Stimulated activated CD4-positive, alpha-beta T cell treated with anti-CD3 and anti-CD28 coated beads, Interleukin-4, amount 100 ng/mL, for 1 hour (primary cell): ENCODE measurements at places on chromosomes 12 and 14.

GRCh38 chr12:67690656-67691055 lies 42.1 kb downstream of the DYRK2 start:
- DNase-seq = no peak

GRCh38 chr14:72742118-72742837 lies 151.6 kb downstream of the DPF3 start:
- no peak for DNase-seq

GRCh38 chr12:105927564-105927963 lies 211.2 kb downstream of the NUAK1 start:
- no peak for DNase-seq

DNA sequence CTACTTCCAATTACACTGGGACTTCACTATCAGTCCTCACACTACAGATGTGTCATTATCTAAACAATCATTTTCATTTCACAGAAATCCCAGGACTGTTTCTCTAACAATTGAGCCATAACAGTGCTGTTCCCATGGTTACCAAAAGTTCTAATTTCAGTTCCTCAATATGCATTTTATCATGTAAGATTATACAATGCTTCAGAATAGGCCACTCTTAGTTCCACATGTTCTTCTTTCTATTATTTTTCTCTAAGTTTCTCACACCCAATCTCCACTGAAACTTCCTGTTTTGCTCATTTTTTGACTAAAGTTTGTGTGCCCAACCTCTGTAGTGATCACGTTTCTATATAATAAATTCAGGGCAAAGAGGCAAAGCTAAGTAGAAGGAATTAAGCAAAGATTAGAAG lies 185.8 kb downstream of the DUSP6 start:
- DNase-seq = no peak

- no peak for DNase-seq
Observed at GRCh38 chr12:77847060-77847541, 16.4 kb downstream of the NAV3 start.

GRCh38 chr14:72559202-72559601 lies 334.7 kb downstream of the DPF3 start:
- no peak for DNase-seq

- DNase-seq = peak; percentile 8
Observed at GRCh38 chr12:103841690-103842584, 903 bp upstream of the NT5DC3 start.

DNA sequence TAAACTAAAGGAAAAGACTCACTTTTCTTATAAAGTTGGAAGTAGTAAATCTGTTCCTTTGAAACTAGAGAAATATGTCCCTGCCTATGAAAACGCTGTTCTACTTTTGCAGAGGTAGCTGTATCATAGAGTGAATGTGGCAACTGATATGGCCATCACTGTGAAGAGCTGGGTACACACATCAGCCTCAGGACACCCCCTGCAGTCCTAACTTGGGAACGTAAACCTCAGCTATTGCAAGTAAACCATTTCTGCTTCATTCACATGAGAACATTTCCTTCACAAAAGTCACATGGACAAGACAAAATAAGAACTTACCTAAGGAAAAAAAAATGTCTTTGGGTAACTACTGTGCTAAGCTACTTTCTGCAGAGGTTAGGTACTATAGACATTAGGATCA lies 233.3 kb upstream of the PPFIA2 start:
- peak; percentile 1 for DNase-seq

- DNase-seq = no peak
Observed at GRCh38 chr12:87981495-87981894, 47.7 kb downstream of the C12orf50 start.
